ENCODE measurements at places on chromosomes 11 and 22.

- no peak for DNase-seq
Measured at GRCh38 chr11:68266121-68266891, 5.5 kb downstream of the C11orf24 start.

DNA sequence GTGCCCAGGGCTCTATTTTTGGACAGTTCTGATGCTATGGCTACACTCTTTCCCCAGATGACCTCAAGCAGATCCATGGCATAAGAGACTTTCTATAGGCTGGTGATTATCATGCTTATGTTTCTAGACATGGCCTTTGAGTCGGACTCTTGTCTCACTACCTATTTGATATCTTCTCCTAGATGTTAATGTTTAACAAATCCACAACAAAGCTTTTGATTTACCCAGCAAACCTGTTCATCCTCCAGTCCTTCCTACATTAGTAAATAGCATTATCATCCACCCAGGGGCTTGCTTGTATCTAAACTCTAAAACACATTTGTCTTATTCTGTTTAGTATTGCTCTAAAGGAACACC is 188.7 kb downstream of the CSNK2A3 start:
- DNase-seq = no peak

- DNase-seq = no peak
Measured at GRCh38 chr11:69665669-69666068, 9.5 kb downstream of the LTO1 start.

GRCh38 chr11:65565624-65566453 is 4.4 kb upstream of the ZNRD2 start:
- no peak for DNase-seq

DNA sequence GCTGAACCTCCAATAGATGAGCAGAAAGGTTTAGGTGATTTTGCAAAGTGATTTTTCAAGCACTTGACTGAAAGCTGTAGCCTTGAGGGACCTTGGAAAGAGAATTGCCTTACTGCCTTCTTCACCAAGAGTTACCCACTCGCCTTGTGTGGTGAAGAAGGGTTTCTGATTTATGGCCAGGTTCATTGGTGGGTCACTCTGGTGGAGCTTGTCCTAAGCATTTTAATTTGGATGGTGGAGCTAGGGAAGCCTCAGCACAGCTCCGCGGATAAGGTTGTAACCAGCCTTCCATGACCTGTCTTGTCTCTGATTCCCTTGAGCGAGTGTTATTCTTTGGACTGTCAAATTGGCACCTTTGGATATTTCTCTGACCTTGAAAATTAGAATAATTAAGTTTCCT is 226.4 kb downstream of the FAT3 start:
- DNase-seq = no peak

- no peak for DNase-seq
Measured at GRCh38 chr11:111792314-111792713, 26.1 kb upstream of the PPP2R1B start.

DNA sequence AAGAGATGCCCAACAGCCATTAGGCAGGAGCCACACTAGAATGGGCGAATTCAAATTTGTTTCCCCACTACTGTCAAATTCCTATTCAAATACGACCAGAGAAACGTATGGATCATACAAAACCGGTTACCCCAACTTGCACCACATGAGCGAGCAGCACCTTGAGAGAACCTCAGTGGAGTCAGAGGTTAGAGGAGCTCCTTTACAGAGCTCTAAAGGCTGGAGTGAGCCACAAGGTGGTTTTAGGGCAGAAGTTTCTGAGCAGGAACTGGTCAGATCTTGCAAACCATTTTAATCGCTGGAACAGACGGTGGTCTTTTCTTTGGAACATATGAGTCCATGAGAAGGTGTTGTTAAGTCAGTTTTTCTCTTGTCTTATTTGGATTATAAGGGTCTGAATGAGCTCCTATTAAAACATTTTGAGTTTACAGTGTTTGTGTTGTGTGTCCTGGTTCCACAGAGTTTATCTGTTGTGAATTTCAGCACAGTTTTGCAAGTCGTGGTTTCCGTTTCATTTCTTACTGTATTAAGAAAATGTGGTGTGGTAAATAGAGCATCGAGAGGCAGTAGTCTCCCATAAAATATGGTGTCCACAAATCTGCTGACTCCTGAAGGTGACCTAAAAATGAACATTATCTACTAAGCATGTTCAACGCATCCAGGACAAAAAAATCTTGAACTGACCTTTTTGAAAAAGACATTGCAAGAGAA is 471.7 kb downstream of the NTM start:
- no peak for DNase-seq

GRCh38 chr11:119713359-119714040 is 15.5 kb downstream of the NECTIN1 start:
- DNase-seq = no peak
